Endothelial cell (in vitro differentiated cells): ENCODE measurements at places on chromosomes 16 and 17. TPM values are rescaled to one million over a fixed set of nuclear protein-coding genes. Genes with fewer than 3 reads are reported as not detected.

Gene SYNGR2
- total RNA-seq = 72.6 TPM

- no peaks in the 10 kb centered on the region for H3K4me1 ChIP-seq
- H3K36me3 ChIP-seq = no peaks in the 10 kb centered on the region
- no peak overlapping the region for H3K27ac ChIP-seq
- no peak for DNase-seq
Measured at GRCh38 chr16:14409563-14409962, 220.5 kb downstream of the PARN start.

- no peak overlapping the region for H3K27ac ChIP-seq
- no peak overlapping the region for H3K4me3 ChIP-seq
- H3K36me3 ChIP-seq = no peaks in the 10 kb centered on the region
Measured at GRCh38 chr16:62814891-62815290, 778.7 kb upstream of the CDH8 start.

- peak overlapping the region; percentile 67 for H3K27ac ChIP-seq
- peak overlapping the region; percentile 92 for H3K4me3 ChIP-seq
- H3K36me3 ChIP-seq = peaks cover 21% of the 10 kb centered on the region
- peaks cover 13% of the 10 kb centered on the region for H3K27me3 ChIP-seq
Measured at GRCh38 chr16:4536391-4537106, 2.0 kb downstream of the CDIP1 start.

GRCh38 chr16:1895068-1895467 is 23.1 kb upstream of the MEIOB start:
- H3K4me1 ChIP-seq = no peaks in the 10 kb centered on the region
- no peak for DNase-seq
